CD4-positive, alpha-beta T cell treated with Interleukin-21 for 1 hour (primary cell): ENCODE measurements at places on chromosomes 2 and 18.

GRCh38 chr2:128440666-128441340 lies 122.1 kb upstream of the HS6ST1 start:
- DNase-seq: no peak

GRCh38 chr2:159616286-159616701 lies at the start of gene BAZ2B:
BAZ2B (minus strand) TSS chr2:159616548; CDS start chr2:159478719, 137,829 bp downstream.
- DNase-seq: peak; percentile 13

- no peak for DNase-seq
Observed at GRCh38 chr2:201960305-201960704, 73.3 kb upstream of the FZD7 start.

DNA sequence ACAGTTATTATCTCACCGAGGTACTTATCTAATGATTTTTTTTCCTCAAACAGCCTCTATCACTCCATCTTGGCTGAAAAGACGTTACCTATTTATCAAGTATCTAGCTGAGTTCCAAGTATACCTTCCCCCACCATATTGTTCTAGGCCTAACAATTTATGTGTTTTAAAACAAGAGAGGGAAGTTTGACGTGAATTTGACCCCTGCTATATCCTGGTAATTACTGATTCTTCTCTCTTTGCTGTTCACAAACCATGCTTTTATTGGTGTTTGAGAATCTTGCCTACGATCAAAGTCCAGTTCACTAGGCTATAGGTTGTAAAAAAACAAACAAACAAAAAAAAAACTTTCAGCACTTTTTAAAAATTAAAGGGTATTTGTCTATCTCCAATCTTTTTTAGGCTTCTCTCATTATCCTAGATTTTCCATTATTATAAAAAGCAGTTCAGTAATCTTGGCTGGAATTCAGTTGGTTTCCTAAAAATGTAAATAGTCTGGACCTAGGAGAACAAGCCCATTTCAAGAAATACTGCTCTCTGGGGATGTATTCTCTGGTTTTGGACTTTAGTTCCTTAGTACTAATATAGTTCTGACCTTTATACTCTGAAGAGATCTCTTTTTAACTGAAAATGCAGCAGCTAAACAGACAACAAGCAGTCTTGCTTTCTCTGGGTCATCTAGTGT lies 505.4 kb downstream of the CPS1 start:
- DNase-seq: no peak

GRCh38 chr2:238523158-238524110 lies 96.7 kb downstream of the ASB1 start:
- no peak for DNase-seq

GRCh38 chr18:33630476-33630875 lies 52.5 kb downstream of the ASXL3 start:
- DNase-seq: no peak

DNA sequence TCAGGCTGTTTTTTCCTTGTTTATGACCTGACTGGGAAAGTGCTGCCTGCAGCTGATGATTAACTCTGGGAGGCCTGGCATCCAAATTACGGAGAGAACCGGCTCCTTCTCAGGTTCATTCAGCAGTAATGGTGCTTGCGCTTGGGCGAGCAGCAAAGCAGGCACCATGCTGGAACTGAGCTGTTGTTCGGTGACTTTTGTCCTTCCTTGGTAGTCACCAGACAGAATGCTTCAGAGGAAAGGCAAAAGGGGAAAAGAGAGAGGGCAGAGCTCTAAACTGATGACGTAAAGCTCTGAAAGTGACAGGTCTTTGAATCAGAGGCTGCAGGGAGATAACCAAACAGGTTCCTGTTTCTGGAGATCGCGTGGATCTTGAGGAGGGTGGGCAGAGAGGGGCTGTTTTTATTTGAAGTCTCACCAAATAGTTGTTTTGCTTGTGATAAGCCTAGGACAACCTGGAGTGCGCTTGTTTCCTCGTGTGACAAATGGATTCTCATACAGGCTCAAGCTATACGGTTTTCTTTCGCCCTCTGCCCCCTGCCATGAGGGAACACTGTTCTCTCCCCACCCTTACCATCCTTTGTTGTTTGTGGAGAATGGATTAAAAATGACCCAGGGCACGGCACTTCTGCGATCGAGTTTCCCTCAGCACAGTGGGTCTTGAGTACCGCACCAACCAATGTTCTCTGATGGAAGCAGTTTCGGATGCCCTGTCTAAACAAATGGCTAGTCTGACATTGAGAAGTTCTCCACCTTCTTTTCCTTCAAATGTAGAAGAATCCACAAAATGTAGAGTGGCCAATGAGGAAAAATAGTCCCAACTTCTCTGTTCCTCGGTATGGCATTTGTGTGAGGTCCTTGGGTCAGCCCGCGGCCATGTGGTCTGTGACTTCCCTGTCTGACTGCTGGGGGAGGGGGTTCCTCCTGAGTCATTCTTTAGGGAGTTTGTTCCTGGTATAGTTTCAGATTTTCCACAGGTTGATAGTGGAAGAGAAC lies 1.3 kb downstream of the RASGRP3 start:
- peak; percentile 31 for DNase-seq

DNA sequence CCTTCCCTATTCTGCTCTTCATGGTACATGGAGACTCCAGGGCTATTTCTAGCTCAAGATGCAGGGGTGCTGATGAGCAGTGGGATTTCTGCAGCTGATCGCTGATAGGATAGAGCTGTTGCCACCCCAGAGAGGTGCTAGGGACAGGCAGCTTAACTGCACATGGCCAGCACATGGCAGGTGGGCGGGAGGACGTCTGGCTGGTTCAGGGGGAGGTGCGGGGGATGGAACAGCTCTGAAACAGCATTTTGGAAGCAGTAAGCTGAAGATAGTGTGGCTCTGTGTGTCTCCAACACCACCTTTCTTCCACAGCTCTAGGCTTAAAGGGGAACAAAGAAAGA lies 151.9 kb upstream of the PELI1 start:
- DNase-seq: no peak

DNA sequence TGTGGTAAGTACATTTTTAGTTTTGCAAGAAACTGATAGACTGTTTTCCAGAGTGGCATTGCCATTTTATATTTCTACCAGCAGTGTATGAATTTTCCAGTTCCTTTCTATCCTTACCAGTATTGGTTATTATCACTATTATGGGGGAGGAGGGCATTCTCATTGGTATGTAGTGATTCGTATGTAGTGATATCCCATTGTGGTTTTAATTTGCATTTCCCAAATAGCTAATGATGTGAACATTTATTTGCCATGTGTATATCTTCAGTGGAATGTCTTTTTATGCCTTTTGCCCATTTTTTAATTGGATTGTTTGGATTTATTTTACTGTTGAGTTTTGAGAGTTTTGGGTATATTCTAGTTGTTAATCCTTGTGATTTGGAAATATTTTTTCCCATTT lies 16.9 kb downstream of the EIF5B start:
- DNase-seq: no peak

DNA sequence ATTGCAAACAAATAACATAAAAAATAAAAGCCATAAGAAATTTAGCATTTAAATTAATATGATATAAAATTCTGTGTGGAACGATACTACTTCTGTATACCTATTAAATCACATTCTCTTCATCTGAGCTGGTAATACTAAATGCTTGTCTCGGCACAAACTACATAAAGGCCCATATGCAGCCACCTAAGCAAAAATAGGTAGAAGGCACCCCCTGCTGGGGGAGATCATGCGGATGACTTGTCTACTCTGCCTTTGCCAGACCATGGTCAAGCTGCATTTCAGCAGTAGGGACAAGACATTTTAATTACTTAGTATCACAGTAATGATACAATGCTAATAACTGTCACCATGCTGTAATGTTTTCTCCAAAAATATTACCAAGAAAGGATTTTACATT lies 108.0 kb downstream of the CDH19 start:
- DNase-seq: no peak

DNA sequence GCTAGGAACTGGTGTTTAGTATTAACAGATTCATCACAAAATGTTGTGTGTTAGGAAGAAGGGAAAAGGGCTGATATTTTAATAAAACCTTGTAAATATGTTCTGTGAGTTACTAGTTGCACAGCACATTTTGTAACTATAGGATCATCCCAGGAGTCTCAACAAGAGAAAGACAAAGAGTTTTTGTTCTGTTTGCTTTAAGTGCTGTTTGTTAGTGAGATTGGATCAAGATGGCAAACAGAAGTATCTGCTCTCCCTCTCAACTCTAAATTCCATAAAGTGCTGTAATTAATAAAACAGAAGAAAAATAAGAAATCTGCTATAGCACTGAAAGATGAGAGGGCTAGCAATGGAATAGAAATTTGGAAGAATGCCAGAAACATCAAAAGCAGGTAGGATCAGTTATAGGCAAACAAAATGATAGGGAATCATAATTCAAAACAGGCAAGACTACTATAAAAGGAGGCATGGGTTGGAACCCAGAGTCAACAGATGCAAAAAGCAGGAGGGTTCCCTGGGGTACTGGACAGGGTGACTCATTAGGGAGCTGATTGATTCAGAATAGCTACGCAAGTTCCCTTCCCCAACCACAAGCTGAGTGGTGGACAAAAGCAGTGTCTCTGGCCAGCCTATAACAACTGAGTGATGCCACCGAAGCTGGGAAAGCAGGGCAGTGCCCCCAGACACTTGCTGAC lies 75.8 kb downstream of the DYNC1I2 start:
- DNase-seq: no peak

- DNase-seq: peak; percentile 46
Observed at GRCh38 chr2:237774811-237775553, 23.6 kb upstream of the RBM44 start.

GRCh38 chr2:59076079-59076619 lies 835.0 kb upstream of the FANCL start:
- DNase-seq: no peak

DNA sequence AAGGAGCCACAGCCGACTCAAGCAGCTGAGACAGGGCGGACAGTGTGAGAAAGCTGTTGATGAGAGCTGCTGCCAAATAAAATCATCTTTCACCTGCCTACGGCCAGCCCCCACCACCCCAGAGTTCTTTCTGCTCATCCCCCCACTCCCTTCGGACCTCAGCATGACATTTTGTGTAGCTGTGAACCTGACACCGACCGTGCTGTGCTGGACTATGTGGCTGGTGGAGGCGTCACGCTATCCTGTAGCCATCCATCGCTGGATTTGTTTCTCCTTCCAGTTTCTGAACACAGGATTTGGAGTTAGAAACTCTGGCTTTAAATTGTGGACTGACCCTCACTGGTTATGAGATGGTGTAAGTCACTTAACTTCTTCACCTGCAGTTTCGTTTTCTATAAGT lies 317.3 kb downstream of the DCDC2C start:
- no peak for DNase-seq

GRCh38 chr2:101439716-101440115 lies 35.2 kb downstream of the RFX8 start:
- DNase-seq: no peak

DNA sequence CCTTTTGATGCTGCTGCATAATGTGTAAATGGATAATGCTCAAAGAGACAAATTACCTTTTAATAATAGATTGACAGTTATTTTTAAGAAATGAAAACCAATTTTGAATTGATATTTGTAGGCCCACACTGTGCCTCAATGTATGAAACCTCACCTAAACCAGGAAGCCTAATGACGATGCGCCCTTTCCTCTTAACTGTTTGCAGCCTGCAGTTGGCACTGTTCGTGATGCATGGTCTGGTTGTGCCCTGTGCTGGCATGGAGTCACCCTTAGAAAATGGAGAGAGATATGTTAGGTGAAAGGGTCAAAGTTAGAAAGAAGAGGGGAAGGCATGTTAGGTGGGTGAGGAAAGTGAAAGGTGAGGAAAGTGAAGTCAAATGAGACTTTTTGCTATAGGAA lies 390.2 kb downstream of the PTPRM start:
- DNase-seq: peak; percentile 14

GRCh38 chr2:214519258-214519818 lies 108.5 kb downstream of the VWC2L start:
- DNase-seq: no peak

GRCh38 chr18:63202828-63203227 lies 116.7 kb downstream of the BCL2 start:
- no peak for DNase-seq

- no peak for DNase-seq
Observed at GRCh38 chr2:144553379-144553778, 33.5 kb upstream of the ZEB2 start.
